ENCODE measurements at places on chromosomes 7 and 10.

GRCh38 chr10:114499630-114500190 is 95.4 kb upstream of the AFAP1L2 start:
- peak; percentile 63 for DNase-seq

DNA sequence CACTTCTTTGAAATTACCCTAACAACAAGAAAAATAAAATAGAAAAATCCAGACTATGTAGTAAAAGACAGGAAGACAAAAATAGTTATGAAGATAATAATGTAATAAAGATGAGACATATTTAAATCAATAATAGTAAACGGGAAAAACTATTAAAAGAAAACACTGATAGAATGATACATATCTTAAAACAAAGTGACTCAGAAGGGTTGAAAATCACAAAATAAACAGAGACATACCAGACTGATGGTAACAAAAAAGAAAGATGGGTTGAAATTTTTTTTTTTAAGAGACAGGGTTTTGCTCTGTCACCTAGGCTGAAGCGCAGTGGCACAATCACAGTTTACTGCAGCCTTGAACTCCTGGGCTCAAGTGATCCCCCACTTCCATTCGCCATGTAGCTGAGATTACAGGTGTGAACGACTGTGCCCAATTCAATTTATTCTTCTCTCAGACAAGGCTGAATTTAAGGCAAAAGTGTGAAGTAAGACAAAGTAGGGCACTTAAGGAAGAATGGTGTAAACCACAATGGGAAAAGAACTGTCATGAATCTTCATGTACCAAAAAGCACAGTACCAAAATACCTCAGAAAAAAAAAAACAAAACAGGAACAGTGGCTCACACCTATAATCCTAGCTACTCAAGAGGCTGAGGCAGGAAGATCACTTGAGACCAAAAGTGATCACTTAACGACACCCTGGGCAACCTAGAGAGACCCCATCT is 47.4 kb downstream of the LMBR1 start:
- no peak for DNase-seq

DNA sequence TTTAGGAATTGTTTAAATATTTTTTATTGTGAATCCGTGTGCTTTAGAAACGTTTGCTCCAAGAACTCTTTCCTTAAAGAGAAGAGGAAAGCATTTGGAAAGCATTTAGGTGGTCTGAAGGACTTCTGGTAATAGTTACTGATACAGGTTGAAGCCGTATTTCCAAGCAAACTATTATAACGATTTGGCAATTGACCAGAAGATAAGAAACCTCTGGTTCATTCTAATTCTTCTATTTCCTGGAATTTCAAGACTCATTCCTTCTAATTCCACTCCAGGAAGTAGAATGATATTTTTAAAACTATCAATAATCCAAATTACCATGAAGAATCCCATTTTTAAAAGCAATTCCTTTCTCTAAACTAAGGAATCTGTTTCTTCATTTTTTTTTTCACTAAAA is 158.9 kb upstream of the AGR3 start:
- no peak for DNase-seq

DNA sequence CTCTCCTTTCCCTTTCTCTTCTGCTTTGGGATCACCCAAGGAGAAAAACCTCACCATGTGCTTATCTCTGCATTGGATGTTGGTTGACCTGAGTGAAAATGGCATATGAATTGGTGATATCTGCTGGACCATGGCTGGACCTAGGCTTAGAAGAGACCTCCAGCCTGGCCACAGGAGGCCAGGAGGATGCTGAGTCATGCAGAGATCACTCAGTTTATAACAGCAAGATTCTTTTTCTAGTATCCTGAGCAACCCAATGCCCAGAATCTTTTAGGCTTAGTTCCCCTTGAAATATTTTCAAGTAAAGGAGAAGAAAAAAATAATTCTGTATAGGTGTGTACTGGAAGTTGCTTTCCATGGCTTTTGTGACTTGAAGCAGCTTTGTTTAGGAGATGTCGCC is 236.3 kb downstream of the KLF6 start:
- DNase-seq, result no peak

- no peak for DNase-seq
These were observed 19.0 kb upstream of the TMEM26 start for GRCh38 chr10:61472090-61472674.

DNA sequence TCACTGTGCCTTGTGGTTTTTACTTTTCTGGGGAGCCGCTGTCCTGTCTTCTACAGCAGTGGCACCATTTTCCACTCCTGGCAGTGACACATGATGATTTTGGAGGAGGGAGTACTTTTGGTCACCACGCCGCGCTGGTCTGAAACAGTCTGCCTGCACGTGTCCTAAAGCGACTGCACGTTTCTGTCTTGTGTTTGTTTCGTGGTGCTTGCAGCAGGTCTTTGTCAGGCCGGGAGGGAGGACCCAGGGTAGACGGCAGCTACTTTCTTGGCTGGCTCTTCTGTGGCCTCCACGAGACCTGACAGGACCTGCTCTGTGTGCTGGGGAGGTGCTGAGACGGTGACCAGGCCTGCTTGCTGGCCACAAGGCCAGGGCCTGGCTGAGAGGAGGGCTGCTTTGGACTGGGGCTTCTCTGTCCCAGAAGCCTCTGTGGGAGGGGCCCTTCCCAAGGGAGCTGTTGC is 82.0 kb downstream of the GLRX3 start:
- DNase-seq, result no peak

GRCh38 chr7:4612237-4612636 is 69.9 kb upstream of the FOXK1 start:
- no peak for DNase-seq

DNA sequence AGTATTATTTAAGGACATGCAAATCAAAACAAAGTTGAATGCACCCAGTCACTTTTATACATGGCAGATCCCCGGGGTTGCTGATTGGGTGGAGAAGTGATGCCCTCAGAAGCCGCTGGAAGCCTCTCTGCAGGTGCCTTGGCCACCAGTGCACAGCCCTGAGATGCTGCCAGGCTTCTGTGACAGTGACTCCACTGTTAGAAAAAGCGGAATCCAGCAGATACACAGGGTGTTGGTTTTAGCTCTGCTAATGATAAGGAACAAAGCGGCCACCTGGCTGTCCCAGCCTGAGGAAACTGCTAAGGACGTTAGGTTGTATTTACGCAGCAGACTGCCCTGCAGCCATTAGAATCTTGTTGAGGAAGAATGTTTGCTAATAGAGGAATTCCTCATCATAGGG is 47.5 kb downstream of the JAKMIP3 start:
- DNase-seq, result no peak

- no peak for DNase-seq
These were observed 33.9 kb upstream of the MSMB start for GRCh38 chr10:46079831-46080585.

DNA sequence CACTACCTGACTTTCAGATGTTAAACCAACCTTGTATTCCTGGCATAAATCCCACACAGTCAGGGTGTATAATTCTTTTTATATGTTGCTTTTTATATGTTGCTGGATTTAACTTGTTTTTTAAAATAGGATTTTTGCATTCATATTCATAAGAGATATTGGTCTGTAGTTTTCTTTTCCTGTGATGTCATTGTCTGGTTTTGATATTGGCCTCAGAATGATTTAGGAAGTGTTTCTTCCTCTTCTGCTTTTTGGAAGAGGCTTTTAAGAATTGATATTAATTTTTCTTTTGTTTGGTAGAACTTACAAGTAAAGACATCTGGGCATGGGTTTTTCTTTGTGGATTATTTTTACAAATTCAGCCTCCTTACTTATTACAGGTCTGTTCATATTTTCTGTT is 93.1 kb downstream of the CARD11 start:
- no peak for DNase-seq

- no peak for DNase-seq
These were observed 58.5 kb upstream of the INPP5A start for GRCh38 chr10:132479024-132479602.

DNA sequence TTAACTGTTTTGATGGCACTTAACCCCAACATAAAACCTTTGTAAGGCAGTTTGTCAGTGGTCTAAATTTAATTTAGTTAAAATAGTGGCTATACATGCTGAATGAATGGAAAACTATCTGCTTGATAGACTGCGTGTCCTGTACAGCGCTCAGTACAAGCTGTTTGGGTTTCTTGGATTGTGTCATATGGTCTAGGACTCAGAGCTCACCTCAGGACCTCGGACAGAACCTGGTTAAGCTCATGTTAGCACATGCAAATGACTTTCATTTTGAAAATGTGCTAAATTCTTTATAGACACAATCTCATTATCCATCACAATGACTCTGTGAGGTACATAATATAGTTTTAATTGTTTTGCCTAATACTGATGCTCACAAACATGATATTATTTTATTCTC is 55.7 kb upstream of the RELN start:
- no peak for DNase-seq

GRCh38 chr10:49300140-49300974 is 1.4 kb downstream of the C10orf71 start:
- DNase-seq, result no peak

DNA sequence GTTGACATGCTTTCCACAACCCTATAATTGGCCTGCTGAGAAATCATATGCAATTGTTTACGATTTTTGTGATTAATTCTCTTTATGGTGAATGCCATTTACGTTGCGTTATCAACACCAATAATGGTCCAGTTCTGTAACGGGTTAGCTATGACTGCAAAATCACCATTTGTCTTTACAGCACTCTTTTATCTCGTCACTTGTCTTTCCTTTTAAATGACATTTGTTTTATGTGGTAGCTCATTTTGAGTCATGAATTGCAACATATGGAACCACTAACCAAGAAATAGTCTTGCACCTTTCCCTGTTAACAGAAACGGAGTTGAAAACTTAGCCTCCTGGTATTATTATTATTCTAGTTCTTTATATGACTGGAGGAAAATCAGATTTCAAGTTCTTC is 3.1 kb upstream of the KIAA1217 start:
- no peak for DNase-seq

DNA sequence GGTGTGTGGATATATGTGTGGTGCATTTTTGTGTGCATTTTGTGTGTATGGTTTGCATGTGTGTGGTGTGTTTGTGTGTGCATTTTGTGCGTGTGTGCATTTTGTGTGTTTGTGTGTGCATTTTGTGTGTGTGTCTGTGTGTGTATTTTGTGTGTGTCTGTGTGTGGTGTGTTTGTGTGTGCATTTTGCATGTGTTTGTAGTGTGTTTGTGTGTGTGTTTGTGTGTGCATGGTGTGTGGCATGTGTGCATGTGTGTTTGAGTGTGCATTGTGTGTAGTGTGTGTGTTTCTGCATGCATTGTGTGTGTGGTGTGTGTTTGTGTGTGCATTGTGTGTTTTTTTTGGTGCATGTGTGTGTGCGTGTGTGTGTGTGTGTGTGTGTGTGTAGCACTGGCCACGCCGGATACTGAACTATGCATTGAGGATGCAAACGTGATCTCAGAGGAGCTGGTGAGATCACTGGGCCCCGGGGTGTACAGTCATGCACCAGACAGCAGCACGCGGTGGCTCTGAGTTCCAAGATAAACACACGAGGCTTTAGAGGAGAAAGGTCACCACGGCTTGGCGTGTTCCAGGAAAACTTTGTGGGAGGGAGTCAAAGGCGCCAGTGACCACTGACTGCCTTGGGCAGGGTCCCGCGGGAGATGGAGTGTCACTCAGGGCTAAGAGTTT is 106.6 kb upstream of the SHH start:
- DNase-seq, result no peak

- no peak for DNase-seq
These were observed 21.2 kb downstream of the PDCD11 start for GRCh38 chr10:103417601-103418000.

DNA sequence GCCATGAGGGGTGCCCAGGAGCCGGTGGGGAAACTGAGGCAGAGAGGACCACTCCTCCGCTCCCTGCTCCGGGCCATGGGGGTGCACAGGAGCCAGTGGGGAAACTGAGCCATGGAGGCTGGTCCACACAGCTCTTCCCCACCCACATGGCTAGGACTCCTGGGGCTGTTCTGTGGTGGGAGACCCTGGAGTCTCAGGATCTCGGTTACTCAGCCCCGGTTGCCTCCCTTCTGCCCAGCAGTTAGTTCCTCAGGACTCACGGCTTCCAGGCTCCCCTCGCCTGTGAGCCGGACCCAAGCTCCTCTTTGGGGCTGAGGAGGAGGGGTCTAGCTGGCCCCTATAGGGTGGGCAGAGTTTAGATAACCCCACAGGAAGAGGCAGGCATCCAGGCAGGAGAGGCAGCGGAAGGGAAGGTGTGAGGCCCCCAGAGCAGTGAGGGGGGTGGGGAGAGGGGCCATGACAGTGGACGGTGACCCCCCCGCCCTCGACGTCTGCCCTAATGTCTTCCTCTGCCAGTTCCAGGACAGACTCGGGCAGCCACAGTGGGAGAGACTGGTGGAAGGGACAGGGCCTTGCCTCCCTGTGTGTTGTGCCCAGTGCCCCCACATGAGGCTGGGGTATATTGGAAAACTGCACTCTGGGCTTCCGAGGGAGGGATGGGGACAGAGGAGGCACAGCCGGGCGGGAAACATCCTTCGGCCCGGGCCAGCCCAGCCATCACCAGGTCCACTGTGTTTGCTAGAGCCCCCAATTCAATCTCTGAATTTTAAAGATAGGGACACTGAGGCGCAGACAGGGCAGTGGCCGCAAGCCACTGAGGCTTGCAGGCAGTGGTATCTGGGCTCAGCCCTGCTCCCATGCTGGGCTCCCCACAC is 4.3 kb downstream of the ELFN1 start:
- DNase-seq, result no peak

GRCh38 chr10:59817773-59818172 is 64.5 kb upstream of the MRLN start:
- DNase-seq, result peak; percentile 6

- DNase-seq, result no peak
These were observed 158.6 kb downstream of the ADAM12 start for GRCh38 chr10:126229686-126230085.

DNA sequence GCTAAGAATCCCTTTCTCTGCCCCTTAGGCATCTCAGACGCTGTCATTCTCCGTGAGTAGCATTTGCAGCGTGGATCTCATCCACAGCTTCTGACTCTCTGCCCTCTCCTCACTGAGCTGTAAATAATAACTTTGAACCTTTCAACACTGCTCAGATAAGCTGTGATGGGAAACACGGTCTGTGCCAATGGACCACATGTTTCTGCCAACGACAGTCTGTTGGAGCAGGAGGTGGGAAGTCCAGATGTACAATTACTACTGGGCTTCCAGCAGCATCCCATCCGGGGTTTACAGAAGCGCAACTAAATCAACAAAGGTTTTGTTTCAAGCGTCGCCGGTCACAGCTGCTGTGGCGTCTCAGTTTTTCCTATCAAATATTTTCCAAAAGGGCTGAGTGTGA is 1110.6 kb downstream of the TYW1 start:
- no peak for DNase-seq

DNA sequence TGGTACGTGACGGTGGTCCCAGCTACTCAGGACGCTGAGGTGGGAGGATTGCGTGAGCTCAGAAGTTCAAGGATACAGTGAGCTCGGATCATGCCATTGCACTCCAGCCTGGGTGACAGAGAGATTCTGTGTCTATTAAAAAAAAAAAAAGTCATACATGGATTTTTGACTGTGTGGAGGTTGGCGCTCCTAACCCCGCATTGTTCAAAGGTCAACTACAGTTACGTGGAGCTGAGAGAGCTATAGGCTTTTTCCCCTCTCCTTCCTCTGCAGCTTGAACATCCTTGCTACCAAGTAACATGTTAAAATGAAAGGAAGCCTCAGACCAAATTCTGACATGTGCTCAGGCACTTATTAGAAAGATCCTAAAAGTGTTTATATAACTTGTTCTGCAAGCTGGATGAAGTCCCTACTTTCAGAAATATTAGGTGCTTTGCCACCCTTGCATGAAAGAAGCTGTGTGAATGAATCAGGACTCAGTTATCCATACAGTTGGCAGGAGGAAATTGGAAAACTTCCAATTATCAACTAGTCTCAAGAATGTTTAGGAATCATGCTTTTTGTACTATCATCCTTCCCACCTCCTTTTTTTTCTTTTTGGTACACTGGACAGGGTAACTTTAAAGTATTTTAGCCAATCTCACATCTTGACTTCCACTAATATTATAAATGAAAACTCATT is 12.5 kb upstream of the ST7 start:
- no peak for DNase-seq

Measured in CD4-positive, alpha-beta T cell treated with Interleukin-1 beta for 1 hour (primary cell).